ENCODE measurements at places on chromosomes 11 and 22.
A peak's percentile ranks its signal among the peaks of the same experiment; 100 is the strongest.

GRCh38 chr11:31059529-31059928 lies 310.0 kb downstream of the DCDC1 start:
- DNase-seq = no peak

DNA sequence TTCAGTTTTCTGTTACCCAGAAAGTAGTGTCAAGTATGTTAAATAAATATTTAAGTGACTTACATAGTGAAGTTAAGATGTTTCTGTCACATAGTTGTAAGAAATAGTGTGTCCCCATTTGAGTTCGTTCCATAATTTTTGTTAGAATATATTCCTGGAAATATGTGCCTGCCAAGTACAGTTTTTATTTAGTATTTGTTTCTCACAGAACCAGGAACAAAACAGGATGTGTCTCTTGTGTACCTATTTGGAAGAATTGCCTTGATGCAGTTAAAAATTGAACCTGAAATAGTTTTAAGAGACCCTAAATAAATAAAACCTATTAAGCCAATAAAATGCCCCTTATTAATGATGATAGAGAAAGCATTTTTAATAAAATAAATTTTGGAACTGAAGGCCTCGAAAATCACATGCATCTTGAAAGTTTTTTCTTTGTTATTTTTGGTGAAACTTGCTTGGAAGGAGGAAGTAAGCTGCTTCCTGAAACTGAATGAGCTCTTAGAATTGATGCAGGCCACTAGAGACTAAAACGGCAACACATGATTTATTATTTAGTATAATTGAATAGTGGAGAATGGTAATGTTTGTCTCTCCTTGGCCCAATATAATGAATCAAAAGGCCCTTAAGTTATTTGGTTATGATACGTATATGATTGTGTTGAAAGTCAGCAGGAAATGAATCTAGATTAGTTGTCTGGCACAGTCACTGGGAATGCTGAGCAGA lies 55.9 kb downstream of the SWAP70 start:
- no peak for DNase-seq

- DNase-seq = no peak
Measured at GRCh38 chr11:130815097-130815802, 101.0 kb downstream of the SNX19 start.

DNA sequence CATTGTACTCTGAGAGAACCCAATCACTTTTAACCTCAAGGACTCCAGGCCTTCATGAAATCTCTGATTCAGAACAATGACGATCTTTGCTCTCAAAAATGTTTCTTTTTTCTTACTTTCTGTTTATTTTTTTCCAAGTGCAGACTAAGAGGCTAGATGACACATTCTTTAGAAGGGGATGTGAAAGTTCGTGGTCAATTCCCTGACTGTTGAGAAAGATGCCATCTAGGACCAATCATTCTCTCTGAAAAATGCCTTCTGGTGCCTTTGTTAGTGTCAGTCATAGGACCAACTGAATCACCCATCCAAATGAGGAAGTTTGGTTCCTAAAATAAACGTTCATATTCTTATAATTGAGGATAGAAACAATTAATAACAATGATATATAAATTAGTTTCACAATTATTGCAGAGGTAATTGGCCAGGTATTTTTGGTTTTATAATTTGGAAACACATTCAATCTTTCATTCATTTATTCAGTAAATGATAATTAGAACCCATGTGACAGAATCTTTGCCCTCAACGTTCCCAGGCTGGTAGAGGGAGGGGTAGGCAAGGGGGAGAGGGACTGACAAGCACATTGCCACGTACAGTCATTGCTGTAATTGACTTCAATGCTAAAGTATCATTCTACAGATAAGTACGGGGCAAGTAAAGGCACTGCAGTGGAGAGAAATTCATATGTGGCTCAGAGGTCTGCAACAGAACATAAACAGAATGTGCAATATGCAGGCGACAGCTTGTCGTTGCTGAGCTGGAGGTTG lies 333.4 kb upstream of the MPPED2 start:
- DNase-seq = peak; percentile 19

DNA sequence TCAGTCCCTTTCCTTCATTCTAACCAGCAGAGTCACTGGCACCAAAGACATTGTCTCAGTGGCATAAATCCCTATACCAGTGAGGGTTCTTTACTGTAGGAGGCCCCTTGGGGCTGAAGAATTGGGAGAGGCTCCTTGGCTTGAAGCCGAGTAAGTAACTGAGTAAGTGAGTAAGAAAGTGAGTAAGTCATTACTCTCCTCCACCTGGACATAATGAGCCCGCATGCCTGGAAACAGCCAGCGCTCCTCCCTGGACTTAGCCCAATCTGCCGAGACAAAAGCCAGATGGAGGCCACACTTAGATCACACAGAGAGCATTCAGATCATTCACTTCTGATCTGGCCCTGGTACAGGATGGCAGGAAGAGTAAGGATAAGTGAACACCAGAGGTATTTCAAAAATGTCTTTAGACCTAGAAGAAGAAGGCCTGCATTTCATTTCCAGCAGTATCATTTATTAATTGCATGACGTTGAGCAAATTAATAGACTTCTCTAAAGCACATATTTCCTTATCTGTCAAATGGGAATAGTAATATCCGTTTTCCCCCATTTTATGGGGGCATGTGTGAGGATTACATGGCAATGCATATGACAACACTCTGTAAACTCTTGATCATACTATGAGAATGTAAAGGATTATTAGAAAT lies 8.2 kb upstream of the MICAL3 start:
- peak; percentile 41 for DNase-seq

GRCh38 chr11:8613036-8613435 lies 19.0 kb upstream of the STK33 start:
- peak; percentile 65 for DNase-seq

- no peak for DNase-seq
Measured at GRCh38 chr11:35207471-35208403, 68.8 kb downstream of the CD44 start.

DNA sequence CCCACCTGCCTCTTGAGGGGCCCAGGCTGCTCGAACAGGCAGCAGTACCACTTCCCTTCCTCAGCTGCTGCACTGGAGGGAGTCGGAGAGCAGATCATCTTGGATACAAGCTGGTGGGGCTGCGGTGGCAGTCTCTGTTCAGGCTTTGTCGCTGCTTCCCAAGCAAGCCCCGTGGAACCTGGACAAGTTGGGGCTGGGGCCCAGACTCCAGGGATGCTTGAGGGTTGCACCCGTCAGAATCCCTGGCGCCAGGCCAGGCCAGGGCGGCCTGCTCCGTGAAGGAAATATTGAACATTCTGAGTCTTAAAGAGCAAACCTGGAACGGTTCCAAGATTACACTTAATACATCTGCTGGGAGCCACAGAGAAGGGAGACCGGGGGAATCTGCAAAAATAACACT lies 310.1 kb upstream of the SORL1-AS1 start:
- DNase-seq = peak; percentile 32

GRCh38 chr11:65826984-65827735 lies 6.6 kb upstream of the SNX32 start:
- no peak for DNase-seq

GRCh38 chr11:60625262-60625661 lies 74.2 kb upstream of the MS4A8 start:
- peak; percentile 59 for DNase-seq

- DNase-seq = no peak
Measured at GRCh38 chr11:133234883-133235282, 297.4 kb downstream of the OPCML start.

GRCh38 chr11:82989628-82990404 lies 81.9 kb downstream of the RAB30 start:
- DNase-seq = no peak

- no peak for DNase-seq
Measured at GRCh38 chr11:116984186-116984585, 114.0 kb downstream of the SIK3 start.

GRCh38 chr11:22193348-22194051 lies 615 bp downstream of the ANO5 start:
- DNase-seq = no peak

GRCh38 chr22:26564181-26564580 lies 25.8 kb downstream of the TPST2 start:
- no peak for DNase-seq

DNA sequence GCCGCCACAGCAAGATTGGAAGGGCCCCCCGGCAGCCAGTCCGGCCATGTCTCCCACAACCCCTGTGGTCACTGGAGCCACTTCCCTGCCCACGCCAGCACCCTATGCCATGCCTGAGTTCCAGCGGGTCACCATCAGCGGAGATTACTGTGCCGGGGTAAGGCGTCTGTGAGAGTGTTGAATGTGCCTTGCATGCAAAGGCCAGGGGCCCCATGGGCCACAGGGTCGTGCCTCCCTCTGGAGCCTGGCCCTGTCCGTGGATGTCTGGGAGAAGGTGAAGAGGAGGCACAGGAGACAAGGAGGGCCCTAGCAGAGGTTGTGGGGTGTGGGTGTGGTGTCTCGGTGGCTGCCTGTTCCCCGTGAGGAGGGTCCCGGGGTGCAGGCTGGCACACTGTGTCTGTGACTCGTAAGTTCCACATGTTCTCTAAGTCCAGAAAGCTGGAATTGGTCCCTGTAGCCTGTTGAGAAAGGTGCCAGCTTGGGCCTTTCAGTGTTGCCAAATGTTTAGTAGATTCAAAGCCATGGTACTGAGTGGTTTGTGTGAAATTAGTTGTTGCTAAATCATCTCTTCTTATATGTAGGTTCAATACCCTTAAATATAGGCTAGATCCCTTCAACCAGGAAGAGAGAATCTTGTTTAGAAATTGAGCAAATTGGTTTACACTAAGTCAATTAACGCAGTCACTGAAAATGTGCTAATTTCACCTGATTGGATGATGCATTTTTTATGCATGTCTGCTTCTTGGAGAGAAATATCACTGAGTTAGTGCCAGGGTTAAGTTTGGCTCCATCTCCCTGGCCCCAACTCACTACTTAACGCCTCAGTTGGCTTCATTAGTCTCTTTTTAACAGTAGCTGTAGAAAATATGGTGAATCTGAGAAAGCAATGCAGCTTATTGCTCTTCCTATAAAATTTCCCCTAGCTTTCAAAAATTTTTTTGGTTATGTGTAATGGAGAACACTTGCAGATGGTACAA lies 23.8 kb downstream of the AMPD3 start:
- DNase-seq = no peak

GRCh38 chr11:94825031-94825430 lies 56.9 kb downstream of the AMOTL1 start:
- DNase-seq = no peak

DNA sequence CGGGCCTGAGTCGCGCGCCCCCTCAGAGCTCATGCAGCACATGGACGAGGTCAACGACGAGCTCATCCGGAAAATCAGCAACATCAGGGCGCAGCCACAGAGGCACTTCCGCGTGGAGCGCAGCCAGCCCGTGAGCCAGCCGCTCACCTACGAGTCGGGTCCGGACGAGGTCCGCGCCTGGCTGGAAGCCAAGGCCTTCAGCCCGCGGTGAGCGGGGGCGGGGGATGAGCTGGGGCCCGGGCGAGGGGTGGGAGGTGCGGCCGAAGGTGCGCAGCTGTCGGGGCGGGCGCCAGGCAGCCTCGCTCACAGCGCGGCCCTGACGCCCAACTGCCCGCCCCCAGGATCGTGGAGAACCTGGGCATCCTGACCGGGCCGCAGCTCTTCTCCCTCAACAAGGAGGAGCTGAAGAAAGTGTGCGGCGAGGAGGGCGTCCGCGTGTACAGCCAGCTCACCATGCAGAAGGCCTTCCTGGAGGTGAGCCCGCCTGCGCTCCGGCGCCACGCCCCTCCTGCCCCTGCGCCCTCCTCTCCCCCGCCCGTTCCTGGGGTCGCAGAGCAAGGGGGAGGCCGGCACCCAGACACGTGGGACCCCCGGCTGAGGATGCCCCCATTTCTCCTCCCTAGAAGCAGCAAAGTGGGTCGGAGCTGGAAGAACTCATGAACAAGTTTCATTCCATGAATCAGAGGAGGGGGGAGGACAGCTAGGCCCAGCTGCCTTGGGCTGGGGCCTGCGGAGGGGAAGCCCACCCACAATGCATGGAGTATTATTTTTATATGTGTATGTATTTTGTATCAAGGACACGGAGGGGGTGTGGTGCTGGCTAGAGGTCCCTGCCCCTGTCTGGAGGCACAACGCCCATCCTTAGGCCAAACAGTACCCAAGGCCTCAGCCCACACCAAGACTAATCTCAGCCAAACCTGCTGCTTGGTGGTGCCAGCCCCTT lies 20.5 kb downstream of the EPS8L2 start:
- no peak for DNase-seq

DNA sequence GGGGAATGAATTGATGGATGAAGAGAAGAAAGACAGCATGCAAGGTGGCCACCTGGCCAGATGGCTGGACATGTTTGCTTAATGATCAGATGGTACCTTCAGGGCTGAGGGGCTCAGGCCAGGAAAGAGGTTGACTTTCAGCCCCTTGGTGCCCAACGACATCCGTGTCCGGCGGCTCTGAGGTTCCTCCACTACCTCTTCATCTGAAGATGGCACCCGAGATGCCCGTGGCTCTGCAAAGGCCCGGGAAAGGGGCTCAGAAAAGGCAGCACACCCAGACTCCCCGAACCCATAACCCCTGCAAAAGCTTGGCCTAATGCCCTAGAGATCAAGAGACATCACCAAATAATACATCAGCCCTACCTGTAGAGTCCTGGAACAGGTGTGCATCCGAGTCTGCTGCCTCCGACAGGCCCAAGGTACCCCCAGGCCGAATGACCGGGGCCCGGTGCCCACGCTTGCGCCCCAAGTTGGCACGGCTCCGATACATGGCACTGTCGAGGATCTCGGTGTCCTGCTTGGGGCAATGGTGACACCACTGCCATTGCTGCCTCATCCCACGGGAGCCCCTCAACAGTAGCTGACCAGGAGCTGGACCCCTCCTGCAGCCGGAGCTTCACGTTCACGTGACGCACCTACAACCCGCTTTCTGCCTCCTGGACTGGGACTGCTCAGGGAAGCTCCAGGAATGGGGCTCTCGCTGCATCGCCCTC lies 22.9 kb downstream of the TNKS1BP1 start:
- no peak for DNase-seq

GRCh38 chr11:61670626-61671025 lies 9.6 kb upstream of the DAGLA start:
- no peak for DNase-seq

GRCh38 chr11:95331161-95331560 lies 100.2 kb upstream of the SESN3 start:
- no peak for DNase-seq

DNA sequence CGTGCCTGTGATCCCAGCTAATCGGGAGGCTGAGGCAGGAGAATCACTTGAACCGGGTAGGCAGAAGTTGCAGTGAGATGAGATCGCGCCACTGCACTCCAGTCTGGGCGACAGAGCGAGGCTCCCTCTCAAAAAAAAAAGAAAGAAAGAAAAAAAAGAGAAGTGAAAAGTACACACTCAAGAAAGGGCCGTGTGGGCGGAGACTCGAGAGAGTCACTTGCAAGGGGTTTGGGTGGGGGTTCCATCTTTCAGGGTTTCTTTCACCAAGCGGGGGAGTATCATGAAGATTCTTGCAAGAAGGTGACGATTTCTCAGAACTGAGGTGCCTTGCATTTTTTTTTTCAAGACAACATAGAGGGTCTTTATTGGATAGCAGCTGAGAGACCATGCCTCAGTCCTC lies 4.0 kb upstream of the IFITM5 start:
- no peak for DNase-seq

DNA sequence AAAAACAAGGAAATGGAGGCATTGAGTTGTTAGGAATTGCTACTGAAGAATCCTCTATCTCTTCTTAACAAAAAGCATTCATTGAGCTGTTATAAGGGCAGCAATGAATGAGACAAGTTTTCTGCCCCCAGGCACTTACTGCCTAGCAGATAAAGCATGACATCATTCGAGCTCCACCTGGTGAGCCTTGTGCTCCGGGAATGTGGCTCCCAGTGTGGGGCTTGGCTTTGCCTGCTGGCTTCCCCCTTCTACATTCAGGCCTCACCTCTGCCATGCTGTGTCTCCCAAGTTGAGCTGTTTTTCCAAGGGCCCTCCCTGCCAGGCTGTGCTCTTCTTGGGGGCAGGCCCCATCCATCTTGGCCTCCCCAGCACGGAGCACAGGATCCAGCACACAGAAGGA lies 56.9 kb upstream of the EIF3D start:
- DNase-seq = no peak

All from myocyte (in vitro differentiated cells).